Dorsolateral prefrontal cortex (tissue), 122 donors: ENCODE measurements at places on chromosomes 11 and 22. TPM values are rescaled to one million over a fixed set of nuclear protein-coding genes. Genes with fewer than 3 reads are reported as not detected.

- peak; percentile 34 for DNase-seq
Observed at GRCh38 chr22:37176464-37177061, 11.5 kb downstream of the C1QTNF6 start.

The PLET1 gene
- not detected for total RNA-seq

The FAM111B gene
- total RNA-seq: not detected

DNA sequence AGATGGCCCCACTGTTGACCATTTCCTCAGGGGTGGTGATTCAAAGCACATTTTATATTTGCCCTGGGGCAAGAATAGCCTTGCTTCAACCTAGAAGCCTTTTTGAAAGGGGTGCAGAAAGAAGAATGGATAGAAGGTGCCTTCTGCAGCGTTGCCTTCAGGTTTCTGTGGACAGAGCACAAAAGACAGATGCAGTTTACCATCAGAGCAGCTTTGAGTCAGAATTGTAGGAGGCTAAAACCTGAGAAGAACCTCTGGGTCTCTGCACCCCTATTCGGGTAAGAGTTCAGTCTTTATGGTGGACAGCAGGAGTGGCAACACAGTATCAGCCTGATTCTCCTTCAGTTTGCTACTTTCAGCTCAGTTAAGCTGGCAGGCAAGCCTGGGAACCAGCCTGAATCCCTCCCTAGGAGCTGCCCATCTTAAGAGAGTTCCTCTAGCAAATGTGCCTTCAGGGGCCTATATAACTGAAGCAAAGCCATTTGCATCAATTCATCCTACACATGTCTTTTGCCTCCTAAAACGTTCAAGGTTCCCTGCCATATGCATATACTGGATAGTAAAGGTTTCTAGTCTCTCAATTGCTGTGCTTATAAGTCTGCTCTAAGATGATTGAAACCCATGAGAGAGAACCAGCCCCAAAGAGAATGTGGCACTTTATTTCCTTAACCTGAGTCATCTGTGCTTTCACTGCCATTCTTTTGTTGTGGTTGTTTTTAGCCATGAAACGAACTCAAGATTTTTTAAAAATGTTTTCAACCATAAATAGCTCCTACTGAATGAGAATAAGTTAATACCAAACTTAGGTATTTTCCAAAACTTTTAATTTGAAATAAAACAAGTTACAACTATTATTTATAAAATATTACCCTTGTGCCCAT lies 123.0 kb downstream of the TRIM44 start:
- DNase-seq: no peak

DNA sequence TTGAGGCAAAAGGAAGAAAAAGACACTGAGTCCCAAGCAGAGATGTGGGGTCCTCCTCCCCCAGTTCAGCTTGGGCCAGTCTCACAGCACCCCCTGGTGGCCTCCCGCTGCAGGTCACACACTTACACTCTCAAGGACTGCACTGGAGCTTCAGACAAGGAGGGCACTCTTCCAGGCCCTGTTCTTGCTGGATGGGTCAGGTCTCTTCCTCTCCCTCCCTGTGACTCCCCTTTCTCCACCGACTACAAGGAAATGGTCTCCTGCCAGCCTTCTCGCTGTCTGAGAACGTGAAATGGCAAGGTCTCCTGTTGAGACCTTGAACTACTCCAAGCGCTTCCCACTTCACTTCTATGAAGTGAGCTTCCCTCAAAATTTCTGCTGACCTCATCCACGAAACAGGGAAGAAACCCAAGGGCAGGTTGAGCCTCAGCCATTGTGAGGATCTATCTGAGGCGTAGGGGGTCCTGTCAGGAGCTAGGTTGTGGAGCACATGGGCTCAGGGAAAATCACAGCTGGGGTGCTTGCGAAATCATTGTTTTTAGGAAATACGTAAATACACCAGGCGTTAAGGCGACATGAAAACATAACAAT lies 11.2 kb upstream of the IGLL1 start:
- DNase-seq: peak; percentile 74

The SLC22A8 gene
- total RNA-seq: 1.0 TPM

GRCh38 chr11:115129473-115130289 lies 374.5 kb downstream of the CADM1 start:
- DNase-seq: no peak

The CLMP gene
- total RNA-seq: 7.2 TPM

The SUSD2 gene
- total RNA-seq: 1.1 TPM

GRCh38 chr11:2348986-2349385 lies 28.1 kb upstream of the CD81 start:
- no peak for DNase-seq

The C11orf87 gene
- 67.0 TPM for total RNA-seq

DNA sequence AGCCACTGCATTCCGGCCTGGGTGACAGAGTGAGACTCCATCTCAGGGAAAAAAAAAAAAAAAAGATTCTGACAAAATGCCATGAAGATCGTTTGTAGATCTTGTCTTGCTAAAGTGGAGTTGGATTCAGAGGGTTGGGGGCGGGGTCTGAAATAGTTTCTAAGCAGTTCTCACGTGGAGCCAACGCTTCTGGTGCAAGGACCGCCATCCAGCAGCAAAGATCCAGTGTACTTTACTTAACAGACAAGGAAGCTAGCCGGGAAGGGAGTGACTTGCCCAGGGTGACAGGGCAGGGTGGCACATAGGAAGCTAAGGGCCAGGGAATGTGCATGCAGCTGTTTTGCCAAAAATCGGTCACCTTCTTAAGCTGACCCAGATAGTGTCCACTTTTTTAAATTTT lies 27.4 kb downstream of the APOL1 start:
- no peak for DNase-seq
